RWPE2 (cell line): ENCODE measurements at places on chromosomes 6 and 20.
A peak's percentile ranks its signal among the peaks of the same experiment; 100 is the strongest.

DNA sequence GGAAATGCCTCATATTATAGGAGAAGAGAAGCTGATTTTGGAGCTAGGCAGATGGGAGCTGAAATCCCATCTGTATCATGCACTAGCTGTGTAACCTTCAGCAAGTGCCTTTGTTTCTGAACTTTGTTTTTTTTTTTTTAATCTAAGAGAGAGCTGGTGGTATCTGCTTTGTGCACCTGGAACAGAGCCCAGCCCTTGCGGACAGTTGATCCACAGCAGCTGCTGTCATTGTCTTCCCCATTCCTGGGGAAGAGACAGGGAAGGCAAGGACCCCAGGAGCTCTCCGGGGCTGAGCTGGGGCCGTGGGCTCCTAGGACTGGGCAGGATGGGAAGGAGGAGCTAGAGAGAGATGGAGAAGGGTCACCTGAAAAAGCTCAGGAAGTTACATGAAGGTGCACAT lies 92.1 kb downstream of the SYNJ2 start:
- no peak for DNase-seq

GRCh38 chr6:56714982-56715456 lies 72.3 kb upstream of the DST start:
- DNase-seq, result peak; percentile 81

DNA sequence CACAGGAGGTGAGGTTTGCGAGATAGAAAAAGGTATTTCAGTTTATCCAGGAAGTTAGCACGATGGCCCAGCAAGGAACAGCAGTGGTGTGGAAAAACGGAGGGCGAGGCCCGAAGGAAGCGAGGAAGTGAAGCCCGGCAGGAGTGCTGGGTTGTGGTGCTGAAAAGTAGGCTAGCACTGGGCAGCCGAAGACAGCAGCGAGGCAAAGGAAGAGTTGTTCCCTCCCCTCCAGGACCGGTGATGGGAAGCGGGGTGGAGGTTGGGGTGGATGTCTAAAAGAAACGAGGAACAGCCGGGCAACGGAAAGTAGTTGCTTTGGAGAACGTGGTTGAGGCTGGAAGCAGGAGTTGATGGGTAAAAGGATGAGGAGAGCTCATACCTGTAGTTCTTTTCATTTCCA lies 1.4 kb downstream of the METTL24 start:
- no peak for DNase-seq

DNA sequence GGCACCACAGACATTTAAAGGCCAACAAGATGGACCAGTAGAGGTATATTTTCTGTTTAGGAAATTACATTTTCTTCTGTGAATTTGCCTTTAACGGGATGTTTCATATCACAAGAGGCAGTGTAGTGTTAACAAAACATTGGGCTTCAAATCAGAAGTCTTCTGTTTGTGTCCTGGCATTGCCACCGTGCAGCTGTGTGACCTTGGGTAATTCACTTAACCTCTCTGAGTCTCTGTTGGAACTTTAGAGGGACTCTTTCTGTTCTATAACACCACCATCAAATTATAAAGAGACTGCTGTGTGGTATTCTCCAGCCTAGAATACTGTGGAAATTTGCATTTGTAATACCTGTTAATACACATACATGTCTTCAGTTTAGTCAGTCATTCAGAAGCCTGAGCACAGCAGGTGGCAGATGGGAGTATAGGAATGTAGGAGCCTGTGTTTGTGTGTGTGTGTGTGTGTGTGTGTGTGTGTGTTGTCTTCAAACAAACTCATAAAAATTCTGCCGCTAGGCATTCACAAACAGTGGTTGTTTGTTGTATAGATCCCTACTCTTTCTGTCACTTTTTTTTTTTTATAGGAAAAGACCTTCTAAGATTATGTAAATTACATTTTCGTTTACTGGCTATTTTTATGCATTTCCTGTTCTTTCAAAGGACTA lies 22.6 kb downstream of the UST start:
- no peak for DNase-seq

- no peak for DNase-seq
Measured at GRCh38 chr6:111788379-111789276, 84.6 kb downstream of the FYN start.

DNA sequence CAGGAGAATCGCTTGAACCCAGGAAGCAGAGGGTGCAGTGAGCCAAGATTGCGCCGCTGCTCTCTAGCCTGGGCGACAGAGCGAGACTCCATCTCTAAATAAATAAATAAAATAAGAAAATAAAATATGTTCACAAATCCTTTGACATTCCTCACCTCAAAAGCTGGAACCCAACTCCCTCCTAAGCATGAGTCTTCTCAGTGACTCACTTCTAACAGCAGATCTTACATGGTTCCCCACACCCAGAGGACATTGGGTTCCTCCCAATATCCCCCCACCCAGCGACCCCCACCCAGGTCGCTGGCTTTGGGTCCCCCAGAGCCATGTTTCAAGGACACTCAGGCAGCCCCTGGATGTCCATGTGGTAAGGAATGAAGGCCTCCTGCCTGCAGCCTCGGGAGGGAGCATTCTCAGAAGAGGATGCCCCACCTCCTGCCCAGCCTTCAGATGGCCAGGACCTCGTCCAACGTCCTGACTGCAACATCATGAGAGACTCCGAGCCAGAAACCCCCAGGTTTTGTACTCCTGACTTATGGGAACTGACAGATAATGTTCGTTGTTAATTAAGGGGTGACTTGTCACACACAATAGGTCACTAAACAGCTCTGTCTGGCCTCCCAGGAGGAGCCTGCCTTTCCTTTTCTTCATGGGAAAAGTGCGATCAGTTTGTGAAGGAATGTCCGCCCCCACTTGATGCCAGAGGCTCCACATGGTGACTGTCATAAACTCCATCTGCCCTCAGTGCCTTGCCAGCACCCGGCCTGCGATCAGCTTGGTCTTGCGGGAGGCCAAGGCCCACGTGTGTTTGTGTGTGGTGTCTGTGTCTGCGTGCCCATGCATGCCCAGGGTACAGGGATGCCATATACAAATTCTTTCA lies 10.1 kb upstream of the GMEB2 start:
- DNase-seq, result no peak

DNA sequence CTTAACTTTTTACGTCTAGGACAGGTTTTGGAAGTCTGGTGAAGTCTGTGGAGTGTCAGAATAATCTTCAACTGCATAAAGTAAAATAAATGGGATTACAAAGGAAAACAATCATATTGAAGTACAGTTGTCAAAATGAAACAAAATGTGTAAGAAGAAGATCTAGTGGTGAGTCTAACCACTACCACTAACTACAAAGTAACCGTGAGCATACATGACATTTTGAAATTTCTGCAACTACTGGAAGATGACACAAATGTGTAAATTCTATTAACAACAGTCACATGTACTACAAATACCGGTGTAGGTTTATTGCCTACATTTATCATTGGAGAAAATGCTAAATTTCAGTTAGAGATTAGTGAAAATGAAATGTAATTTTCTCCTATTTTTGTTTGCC lies 29.7 kb downstream of the VPS52 start:
- DNase-seq, result no peak

DNA sequence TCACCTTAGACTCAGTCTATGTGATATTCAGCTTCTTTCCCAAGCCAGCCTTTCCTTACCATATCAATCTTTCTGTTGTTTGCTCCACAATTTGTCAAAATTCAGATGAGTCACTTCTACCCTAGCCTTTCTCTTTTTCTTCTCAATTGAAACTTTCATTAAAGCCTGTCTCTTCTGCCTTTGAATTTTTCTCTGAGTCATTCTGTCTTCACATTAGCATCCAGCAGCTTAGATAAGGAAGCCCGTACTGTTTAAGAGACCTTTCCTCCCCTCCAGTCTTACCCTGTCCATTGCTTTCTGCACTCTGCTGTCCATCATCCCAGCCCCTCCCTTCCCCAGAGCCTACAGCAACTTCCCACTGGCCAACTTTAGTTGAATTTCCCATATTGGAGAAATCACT lies 34.9 kb upstream of the RALGAPA2 start:
- DNase-seq, result no peak

DNA sequence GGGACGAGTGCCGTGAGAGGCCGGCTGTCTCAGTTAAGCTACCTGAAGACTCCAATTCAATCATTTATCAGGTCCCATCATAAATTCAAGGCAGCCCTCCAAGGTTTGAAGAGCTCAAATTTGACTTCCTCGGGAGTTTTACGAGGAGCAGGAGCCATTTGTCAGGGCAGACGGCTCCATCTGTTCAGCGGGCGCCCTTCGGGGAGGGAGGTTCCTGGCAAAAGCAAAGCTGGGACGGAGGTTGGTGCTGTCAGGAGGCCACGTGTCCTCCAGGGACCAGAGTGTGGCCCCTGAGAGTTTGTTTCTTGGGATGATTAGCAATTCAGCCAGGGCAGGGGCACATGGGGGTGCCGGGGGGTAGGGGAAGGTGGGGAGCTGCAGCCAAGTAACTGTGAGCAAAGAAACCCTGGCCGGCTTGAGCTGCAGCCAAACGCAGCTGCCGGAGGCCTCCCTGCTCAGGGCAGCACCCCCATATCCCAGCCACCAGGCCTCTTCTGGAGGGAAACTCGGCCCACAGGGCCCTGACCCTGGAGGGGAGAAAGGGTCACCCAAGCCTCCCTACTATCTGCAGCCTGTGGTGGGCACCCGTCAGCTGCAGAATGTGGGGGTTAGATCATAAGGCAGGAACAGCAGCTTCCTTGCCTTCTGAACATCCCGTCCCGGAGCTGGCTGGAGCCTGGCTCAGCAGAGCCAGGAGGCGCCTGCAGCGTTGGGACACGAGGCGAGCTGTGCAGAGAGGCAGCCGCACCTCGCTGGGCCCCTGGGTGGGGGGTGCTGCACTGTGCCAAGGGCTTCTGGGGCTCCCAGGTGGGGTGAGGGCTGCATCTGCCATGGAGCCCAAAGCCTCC lies 63.6 kb upstream of the GATA5 start:
- no peak for DNase-seq

GRCh38 chr20:3661814-3662665 lies 1.2 kb downstream of the GFRA4 start:
- no peak for DNase-seq

DNA sequence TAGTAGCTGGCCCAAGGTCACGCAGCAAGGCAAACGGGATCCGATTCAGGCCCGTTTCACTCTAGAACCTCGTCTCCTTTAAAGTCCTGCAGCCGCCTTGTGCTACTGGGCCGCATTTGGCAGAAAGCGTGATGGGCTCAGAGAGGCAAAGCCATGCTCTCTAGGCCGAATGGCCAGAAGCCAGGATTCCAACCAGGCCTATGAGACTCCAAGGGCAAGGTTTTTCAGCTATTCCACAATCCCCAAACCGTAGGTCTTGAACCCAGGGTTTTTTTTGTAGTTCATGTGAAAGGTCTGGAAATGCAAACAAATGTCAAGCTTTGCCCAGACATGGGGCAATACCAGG lies 174.1 kb downstream of the PREX1 start:
- DNase-seq, result no peak

DNA sequence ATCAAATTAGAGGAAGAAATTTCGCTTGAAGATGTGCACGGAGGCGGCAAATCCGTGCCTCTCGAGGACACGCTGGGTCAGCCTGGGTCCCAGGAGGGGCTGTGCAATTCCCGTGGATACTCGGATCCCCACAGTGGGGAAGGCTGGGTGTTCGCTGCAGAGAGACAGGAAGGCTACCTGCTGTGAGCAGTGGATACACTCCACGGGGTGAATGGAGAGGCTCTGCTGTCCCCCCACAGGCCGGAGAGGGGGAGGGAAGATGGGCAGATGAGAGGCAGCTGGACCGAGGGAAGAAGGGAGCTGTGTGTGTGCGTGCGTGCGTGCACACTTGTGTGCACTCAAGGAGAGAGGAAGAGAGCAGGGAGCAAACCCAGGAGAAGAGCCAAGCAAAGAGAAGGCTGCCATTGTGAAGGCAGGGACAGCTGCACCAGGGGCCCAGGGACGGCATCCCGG lies 57.3 kb downstream of the SULF2 start:
- DNase-seq, result no peak

- no peak for DNase-seq
Measured at GRCh38 chr6:151783692-151784091, 23.8 kb upstream of the ESR1 start.

GRCh38 chr6:28664870-28665396 lies 139.3 kb downstream of the GPX5 start:
- no peak for DNase-seq
